ENCODE measurements at places on chromosomes 16 and 17.

DNA sequence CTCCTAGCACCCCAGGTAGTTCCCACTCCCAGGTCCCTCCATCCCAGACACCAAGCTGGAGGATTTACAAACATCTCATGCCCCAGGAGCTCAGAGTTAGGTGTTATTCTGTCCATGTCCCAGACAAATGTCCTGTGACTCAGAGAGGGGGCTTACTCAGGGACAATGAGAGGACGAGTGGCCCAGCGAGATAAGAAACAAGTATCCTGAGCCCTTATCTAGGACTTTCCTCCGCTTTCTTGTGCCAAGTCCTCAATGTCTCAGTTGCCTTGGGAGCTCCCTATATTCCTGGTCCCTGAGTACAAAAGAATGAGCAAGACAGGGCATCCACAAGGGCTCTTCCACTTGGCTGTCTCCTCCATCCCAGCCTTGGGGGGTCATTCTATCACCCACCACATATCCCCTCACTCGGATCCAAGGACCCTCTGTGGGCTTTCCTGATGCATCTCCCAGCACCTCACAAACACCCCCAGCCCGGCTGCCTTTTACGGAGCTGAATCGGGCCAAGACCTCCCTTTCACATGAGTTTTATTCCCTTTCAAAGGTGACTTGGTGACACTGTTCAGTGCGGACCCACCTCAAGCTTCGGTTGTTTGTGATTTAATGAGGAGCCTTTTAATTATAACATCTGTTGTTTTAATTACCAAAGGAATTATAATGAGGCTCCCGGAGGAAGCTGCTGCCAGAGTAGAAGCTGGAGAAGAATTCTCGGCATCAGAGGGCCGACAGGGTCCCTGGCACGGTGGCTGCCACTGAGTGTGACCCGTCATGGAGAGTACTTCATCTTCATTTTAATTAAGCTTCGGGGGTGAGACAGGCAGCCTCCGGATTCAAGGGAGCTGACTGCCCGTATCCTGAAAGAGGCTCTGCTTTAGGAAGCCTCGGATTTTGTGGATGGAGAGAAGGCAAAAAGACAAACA lies 121.5 kb downstream of the WSCD1 start:
- DNase-seq = no peak

- DNase-seq = no peak
Observed at GRCh38 chr17:67801626-67802175, 23.6 kb upstream of the BPTF start.

DNA sequence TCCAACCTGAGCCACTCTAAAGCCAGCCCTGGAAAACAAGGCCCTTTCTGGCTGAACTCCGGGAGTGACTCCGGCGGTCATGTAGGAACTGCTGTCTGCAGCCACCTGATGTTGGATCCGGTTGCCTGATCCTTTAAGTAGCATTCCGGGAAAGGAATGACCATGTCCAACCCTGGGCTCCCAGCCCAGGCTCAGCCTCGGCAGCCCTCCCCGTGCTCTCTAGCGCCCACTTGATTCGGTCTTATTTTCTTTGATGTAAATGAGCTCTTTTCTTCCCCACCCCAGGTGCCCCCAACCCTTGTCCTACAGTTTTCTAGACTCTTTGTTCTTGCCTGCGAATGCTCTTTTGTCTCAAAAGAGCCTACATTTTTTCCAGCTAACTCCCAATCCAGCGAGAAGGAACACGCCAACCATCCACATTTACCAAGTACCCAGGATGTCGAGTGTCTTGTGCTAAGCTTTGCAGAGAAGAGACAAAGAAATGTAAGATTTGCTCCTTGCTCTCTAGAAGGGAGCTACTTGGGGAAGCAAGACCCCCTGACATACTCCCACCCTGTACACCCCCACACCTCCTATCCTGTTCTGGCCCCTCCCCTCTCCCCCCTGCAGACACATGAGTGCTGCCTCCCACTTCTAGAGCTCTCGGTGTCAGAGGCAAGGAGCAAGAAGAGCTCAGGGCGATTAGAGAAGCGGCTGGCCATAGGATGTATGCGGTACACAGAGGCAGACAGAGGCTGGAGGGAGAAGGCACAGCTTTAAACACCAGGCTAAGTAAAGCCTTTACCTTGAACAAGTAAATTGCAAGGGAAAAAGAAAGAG lies 53.8 kb downstream of the COG7 start:
- peak; percentile 68 for DNase-seq

DNA sequence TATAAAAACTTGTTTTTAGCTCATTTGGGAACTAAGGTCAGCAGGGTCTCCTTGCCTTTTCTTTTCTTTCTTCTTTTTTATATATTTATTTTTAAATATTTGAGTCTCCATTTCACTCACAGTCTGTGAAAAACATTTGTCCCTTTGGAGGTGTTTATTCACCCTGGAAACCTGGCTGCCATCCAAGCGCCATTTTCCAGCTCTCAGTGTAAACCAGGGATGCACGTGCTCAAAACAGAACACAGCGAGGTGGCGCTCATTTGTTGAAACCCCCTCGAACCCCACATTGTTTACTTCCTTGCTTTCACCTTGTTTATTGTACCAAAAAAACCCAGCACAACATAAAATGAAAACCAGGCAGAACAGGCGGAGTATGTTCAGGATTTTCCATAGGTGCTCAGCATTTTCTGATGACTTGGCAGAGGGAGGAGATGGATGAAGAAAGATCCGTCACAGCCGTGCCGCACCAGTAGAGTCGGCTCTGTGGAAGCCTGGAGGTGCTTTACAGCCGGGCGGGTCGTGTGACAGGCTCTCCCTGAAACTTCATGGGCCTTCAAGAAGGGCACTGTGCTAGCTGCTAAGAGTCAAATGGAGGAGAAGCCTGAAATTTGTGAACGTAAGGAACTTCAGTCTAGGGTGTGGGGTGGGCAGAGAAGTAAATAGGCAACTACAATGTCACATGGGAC lies 284.4 kb downstream of the FOXL1 start:
- DNase-seq = no peak

DNA sequence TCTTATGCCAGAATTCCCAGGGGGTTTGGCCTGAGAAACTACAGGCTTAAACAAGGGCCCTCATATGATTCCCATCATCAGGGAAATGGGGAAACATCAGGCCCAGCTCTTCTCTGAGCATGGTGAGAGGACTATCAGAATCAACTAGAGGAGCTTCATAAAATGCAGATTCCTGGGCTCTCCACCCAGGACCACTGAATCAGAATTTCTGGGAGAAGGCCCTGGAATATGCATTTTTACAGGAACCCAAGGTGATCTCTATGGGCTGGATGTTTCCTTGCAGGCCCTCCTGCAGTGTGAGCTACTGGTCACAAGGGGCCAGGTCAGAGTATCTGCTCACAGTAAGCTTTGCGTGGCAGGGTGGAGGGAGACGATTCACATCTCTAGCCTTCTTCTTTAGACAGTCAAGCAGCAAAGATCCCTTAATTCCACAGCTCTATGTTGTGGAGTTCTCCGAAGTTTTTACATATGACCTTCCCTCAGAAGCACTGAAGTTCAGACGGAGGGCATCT lies 38.8 kb upstream of the HOXB13 start:
- no peak for DNase-seq

DNA sequence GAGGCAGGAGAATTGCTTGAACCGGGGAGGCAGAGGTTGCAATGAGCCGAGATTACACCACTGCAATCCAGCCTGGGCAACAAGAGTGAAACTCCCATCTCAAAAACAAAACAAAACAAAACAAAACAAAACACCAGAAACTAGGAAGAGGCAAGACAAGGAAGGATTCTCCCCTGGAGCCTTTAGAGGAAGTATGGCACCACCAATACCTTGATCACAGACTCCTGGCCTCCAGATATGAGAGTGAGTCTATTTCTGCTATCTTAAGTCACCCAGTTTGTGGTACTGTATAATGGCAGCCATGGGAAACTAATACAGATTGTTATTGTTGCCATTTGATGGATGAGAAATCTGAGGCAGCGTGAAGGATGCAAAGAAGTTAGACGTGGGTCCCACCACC lies 14.6 kb upstream of the CPPED1 start:
- DNase-seq = no peak

DNA sequence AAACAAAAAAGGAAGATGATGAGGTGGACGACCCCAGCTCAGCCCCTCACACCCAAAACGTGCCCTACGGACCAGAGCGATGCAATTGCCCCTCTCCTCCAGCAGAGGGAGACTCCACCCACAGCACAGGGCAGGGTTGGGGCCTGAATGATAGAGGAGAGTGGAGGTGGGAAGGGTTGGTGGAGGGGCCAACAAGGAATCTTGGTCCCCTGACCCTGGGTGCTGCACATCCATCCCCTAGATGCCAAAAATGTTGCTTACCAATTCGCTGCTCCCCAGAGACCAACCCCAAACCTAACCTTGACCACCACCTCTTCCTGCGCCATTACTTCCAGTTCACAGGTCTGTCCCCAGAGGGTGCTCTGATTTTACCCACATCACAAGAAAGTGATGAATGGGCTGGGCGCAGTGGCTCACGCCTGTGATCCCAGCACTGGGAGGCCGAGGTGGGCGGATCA lies 12.9 kb downstream of the P2RX5 start:
- DNase-seq = no peak

DNA sequence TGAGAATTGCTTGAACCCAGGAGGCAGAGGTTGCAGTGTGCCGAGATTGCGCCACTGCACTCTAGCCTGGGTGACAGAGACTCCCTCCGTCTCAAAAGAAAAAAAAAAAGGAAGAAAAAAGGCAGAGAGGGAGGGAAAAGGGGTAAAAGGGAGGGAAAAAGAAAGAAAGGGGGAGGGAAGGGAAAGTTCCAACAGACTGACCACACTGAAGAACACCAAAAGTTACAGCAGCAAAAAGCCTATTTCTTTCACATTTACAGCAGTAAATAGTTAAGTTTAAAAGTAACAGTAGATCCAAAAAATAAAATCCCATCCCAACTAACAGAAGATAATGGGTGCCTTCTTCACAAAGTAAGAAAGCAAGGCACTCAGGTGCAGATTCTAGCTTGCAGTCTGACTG lies 36.9 kb upstream of the C17orf78 start:
- DNase-seq = no peak

GRCh38 chr17:47804461-47804860 lies 17.1 kb downstream of the OSBPL7 start:
- DNase-seq = no peak

DNA sequence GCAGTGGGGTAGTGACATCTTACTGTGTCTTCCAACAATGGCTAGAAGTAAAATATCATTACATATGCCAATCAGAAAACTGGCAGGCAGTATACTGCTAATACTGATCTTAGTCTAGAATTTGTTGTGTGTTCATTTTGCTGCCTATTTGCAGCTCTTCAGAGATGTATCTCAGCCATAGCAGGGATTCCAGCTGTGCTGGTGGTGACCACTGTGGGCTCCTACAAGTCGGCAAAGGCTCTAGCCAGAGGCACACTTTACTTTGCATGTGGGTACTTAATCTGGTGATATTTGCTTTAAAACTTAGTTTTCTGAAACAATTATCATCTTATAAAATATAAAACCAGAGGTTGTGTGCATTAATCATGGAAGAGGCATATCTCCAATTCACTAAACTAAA lies 70.0 kb downstream of the TMC6 start:
- no peak for DNase-seq

- no peak for DNase-seq
Observed at GRCh38 chr16:57946181-57946801, 24.6 kb downstream of the CNGB1 start.

DNA sequence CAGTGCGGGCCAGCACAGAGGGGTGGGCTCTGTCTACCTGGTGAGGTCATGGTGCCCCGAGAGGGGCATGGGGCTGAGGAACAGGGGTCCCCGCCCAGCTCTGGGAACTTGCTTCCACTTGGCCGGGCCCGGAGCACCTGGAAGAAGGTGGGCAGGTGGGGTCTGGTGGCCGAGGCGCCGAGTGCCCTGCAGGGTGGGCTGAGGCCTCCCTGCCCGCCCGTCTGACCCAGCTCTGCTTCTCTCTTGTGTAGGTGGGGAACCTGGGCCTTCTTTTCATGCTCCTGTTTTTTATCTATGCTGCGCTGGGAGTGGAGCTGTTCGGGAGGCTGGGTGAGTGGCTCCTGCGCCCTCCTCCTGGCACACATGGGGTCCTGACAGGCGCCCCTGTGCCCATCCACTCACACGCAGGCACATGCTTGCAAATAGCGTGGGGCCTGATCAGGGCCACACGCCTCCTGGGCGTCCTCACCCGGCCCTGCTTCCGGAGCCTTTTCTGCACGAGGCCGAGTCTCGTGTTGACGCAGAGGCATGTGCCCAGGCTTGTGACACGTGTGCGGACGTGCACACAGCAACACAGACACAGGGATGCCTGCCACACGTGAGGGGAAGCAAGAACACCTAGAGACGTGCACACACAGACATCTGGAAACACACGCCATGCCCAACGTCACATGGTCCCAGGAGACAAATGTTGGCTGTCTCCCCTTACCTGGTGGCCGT lies 8.2 kb downstream of the TPSG1 start:
- DNase-seq = no peak

DNA sequence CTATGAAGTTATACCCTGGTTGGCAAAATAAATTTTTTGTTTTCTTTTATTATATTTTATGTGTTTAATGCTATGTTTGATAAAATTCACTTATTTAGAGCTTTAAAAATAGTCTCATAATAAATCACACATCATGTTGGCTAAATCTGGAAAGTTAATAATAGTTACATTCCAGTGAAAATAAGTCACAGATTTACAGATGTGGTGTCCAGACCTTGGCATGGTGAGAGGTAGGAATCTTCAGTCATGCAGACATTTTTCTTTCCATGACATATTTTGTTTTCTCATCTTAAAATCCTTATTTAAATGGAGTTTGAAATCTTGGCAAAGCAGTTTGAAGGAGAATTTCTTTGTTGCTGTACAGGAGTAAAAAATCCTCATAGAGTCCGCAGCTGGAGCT lies 48.1 kb upstream of the GOSR1 start:
- DNase-seq = no peak

DNA sequence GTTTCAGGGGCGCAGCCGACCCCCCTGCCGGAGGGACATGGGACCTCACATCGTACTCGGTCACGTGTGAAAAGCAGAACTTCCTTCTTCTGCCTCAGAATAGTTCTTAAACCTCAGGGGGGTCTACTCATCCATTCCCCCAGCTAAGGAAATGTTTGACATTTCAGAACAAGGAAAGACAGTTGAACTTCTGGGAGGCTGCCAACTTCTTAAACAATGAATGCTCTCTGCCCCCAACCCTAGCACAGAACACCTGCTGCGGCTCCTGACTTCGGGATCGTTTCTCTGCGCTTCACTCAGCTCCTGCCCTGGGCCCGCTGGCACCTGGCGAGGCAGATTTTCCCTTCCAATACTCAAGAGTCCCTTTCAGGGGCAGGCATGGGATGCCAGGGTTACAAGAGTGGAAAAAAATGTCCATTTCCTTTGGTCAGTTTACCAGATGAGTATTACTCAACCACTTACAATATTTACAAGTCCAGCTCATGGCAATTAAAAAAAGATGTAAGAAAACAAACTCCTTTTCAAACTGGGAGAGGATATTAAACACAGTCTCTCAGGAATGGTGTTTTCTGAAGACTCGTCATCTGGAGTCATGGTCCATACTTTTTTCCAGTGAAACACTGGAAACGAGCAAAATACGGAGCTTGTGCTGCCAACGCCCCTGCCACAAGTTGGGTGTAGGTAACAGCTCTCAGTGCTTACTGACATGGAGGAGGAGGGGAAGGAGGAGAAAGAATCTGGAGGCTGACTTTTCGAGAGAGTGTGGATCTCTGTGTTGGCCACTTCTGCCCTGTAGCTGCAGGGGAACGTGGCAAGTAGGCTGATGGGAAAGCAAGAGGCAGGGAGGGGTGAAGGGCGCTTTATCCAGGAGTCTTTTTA lies 235.7 kb downstream of the NTN1 start:
- DNase-seq = no peak

GRCh38 chr16:22425036-22425801 lies 50.8 kb upstream of the CDR2 start:
- DNase-seq = peak; percentile 41

- DNase-seq = no peak
Observed at GRCh38 chr17:39660397-39661385, 4.5 kb upstream of the TCAP start.

GRCh38 chr17:75228305-75228704 lies 22.8 kb downstream of the NUP85 start:
- DNase-seq = no peak

Data from H1 (cell line).